ENCODE measurements at places on chromosomes 2 and 18.
A peak's percentile ranks its signal among the peaks of the same experiment; 100 is the strongest.

- DNase-seq = no peak
Measured at GRCh38 chr18:57749604-57749970, 53.5 kb downstream of the ATP8B1 start.

GRCh38 chr2:158716121-158716791 is 78.9 kb upstream of the DAPL1 start:
- no peak for DNase-seq

GRCh38 chr18:80009661-80010550 is 21.5 kb upstream of the TXNL4A start:
- no peak for DNase-seq

DNA sequence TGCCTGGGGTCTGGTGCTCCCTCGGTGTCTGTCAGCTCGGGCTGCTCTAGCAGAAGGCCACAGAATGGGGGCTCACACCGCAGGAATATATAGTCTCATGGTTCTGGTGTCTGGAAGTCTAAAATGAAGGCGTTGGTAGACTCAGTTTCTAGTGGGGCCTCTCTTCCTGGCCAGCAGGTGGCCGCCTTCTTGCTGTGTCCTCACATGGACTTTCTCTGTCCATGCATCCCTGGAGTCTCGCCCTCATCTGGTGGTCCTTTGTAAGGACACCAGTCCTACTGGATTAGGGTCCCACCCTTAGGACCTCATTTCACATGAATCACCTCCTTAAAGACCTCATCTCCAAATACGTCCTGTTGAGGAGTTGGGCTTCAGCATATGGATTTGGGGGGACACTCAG is 65.7 kb downstream of the RRM2 start:
- DNase-seq = no peak

- no peak for DNase-seq
Measured at GRCh38 chr2:111176388-111176787, 55.7 kb downstream of the BCL2L11 start.

DNA sequence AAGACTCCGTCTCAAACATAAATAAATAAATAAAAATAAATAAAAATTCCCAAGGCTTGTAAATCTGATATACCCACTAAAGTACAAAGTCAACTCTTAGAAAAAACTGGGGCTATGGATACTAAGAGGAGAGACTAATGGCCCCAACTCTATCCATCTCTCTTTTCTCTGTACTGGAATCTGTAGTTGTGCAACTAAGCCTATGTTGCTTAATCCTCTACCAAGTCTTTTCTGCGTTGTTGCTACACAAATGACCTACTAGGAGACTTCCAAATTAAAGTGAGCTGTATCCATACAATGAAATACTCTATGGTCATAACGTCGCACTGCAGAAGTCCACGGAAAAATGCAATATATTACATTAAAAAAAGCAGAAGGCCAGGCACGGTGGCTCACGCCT is 8.1 kb downstream of the MRPS5 start:
- DNase-seq = no peak

DNA sequence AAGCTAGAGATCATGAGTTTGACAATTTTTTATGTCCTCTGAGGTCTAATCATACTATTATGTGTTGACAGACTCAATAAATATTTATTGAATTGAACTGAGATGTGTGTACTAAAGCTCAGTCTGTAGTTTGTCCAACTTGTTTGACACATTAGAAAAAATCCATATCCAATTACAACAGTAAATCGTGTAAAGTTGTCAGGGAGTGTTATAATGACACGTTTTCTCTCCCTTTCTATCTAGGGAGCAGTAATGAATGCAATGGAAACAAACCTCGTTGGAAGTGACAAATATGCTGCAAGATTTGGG is 28.4 kb downstream of the ITGA4 start:
- no peak for DNase-seq

- no peak for DNase-seq
Measured at GRCh38 chr18:58013241-58014211, 30.5 kb upstream of the NEDD4L start.

GRCh38 chr2:9805435-9806297 is 37.6 kb upstream of the TAF1B start:
- DNase-seq = no peak

DNA sequence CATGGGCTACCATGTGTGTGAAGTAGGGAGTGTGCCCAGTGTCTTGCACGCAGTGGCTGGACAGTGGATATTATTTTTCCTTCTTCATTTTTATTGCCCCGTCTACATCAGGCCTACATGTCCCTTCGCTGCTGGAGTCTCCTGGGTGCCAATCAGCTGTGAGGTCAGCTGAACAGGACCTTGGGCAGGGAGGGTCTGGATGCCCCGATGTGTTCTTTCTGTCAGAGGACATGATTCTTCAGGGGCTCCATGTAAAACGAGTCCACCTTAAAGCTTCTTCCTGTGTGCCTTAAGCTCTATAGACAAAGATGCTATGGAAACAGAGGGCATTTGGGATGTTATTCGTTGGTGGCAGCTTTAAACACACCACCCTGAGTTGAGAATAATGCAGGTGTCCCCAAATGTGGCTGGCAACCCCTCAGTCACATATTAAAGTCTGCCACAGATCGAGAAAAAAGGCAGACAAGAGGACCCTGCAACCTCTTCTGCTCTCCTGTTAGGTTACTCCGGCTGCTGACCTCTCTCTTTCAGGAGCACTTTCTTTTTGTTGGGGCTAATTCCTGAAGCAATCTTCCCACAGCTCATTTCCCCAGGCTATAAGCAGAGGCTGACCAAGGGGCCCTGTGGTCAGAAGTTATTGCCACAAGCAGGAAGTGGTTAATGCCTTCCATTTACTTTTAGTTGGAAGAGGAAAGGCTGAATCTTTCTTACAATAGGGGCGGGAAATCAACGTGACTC is 20.0 kb downstream of the GREB1 start:
- DNase-seq = no peak

- DNase-seq = no peak
Measured at GRCh38 chr2:23788100-23788499, 138.8 kb downstream of the ATAD2B start.

DNA sequence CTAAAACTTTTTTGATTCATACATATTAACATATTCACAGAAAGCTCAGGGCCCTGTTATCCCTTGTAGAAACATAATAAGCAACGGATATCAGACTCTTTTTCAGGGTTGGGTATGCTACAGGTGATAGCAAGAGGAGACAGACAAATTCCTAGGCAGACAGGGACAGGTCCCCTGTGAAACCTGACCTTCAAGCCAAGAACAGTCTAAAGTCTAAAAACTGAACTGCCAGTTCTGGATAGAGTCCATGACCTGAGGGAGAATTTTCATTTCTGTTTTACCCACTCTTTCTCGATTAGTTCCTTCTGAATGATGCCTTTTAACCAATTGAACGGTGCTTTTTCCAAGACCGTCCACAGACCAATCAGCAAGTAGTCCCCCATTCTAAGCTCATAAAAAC is 54.2 kb downstream of the RIT2 start:
- no peak for DNase-seq

GRCh38 chr2:71896385-71897136 is 251.1 kb downstream of the CYP26B1 start:
- no peak for DNase-seq

DNA sequence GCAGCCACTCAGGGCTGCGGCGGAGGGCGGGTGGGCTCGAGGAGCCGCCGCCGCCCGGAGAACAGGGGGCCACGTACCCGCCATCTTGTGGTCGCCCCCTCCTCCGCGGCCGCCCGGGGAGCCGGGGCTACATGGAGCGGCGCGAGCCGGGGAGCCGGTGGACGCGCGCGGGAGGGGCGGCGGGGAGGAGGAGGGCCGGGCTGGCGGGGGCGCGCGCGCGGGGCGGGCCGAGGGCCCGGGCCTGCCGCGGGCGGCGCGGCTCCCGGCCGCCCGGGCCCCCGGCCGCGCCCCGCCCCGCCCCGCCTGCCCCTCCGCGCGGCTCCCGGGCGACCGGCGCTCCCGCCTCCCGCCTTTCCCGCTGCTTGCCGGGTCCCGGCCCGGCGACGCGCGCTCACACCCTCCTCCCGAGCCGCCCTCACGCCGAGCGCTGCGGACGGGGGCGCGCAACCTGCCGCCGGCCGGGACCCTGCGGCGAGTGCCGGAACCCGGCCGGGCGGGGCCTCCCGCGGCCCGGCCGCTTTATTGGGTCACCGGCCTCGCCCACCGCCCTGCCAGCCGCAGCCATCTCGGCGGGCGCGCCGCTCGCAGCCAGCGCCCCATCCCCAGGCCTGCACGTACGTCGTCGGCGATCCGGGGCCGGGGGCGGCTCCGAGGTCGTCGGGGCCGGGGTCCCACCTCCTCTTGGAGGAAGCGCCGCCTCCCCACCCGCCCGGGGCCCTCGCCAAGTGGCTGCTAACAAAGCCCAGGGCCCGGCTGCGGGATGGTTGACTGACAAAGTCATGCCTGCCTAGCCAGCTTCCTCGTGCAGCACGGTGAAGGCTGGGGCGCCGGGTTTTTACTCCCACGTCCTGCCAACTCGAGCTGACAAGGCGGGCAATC is at the start of gene PPP4R1:
Gene PPP4R1 (minus strand): TSS at position 159 of the 879 bp plus-strand sequence. CDS start 75 bp downstream, at position 84.
- peak; percentile 57 for DNase-seq

- DNase-seq = no peak
Measured at GRCh38 chr2:112143150-112143549, 5.0 kb downstream of the FBLN7 start.

GRCh38 chr2:138071720-138072719 is 107.7 kb downstream of the HNMT start:
- no peak for DNase-seq

DNA sequence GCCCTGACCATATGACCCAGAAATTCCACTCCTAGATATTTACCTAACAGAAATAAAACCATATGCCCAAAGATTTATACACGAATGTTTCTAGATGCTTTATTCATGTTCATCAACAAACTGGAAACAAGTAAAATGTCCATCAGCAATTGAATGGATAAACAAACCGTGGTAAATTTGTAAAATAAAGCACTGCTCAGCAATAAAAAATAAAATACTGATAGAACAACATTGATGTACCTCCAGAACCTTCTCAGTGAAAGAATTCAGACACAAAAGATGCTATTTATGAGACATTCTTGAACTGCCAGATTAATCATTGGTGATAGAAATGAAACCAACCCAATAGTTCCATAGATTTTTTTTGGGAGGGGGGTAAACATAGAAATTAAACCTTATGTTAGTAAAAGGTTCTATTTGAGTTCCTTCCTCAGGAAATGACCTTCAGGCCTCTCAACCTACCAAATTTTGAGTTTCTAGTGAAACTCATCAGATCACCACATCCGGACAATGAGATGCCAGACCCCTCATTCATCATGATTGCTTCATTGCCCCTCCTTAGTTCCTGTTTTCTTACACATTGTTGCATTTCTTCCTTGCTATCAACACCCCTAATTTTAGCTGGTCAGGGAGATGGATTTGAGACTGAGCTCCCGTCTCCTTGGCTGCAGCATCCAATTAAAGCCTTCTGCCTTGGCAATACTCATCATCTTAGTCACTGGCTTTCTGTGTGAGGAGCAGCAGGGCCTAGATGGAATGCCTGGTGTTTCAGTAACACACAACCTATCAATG is 203.5 kb downstream of the LPIN1 start:
- no peak for DNase-seq

- no peak for DNase-seq
Measured at GRCh38 chr2:160063271-160063670, 856 bp upstream of the PLA2R1 start.

GRCh38 chr2:164589522-164589921 is 31.8 kb downstream of the GRB14 start:
- no peak for DNase-seq

DNA sequence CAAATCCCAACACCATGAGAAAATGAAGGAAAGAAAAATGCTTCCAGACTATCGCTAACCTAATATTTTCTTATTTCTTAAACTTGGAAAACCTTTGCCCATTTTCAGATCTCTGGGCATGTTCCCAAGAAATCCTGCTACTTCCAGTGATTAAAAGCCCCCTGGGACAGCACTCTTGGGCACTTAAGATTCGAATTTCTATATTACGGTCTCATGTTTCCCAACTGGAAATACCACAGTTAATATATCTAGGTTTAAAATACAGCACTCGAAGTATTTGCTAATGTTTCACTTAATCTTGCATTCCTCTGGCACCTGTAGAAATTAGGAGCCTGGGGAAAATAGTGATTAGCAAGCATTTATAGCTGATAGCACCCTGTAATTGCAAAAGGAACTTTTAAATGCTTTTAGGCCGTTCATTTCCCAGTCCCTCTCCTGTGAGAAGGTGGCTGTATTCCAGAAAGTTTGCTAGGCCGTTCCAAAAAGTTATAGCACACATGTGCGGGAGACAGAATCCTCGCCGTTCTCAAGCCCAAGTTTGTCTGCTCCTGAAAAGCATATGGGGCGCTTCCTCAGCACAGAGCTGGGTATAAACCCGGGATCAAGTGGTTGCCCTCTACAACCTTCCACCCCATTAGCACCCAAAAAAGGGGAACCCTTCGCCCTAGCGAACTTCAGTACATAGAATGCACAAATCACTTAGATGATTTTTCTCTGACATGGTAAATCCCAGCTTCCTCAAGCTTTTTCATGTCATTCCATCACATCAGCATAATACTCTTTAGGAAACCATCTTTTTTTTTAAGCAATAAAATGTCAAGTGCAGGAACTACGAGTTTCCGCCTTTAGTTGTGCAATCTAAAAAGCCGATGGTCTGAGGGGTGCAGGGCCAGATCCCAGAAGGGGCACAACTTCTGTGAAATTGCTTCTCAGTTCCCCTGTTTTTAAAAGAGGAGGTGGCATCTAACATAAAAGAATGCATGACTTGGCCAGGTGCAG is 60.6 kb downstream of the DIPK1C start:
- DNase-seq = no peak

- no peak for DNase-seq
Measured at GRCh38 chr2:118223992-118224894, 136.0 kb downstream of the INSIG2 start.

GRCh38 chr2:168443818-168444217 is 12.3 kb upstream of the CERS6 start:
- DNase-seq = no peak

DNA sequence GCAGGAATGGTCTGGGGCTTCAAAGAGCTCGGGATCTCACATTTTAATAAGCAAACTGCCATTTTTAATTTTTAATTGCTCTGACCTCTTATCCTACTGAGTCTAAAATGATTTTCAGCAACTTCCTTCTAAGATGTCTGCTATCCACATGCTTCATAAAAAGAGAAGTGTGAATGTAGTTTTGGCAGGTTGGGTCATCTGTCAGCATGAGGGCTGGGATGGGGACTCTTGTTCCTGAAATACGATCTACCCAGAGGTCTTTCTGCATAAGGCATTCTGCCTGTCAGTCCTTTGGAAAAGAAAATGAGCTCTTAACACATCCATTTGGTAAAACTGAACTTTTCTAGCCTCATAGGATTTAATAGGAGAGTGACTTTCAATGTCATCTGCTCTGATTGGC is 252.8 kb upstream of the APCDD1 start:
- no peak for DNase-seq

- DNase-seq = no peak
Measured at GRCh38 chr2:174158003-174158402, 90.3 kb downstream of the OLA1 start.

- no peak for DNase-seq
Measured at GRCh38 chr2:185388226-185388625, 350.4 kb upstream of the FSIP2 start.

- DNase-seq = no peak
Measured at GRCh38 chr2:71878626-71879508, 268.8 kb downstream of the CYP26B1 start.

DNA sequence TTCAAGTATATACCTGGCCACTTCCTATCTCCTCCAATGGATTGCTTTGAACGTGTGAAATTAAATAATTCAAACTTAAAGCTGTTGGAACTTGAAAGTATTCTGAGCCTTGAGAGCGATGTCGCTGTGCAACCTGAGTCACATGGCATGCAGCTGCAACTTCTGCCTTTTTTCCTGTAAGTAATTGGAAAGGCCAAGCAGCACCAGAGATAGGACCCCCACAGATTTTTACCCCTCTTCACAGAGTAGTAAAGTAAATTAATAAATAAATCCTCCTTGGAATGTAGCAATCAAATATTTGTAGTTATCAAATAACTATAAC is 3.2 kb upstream of the RNF149 start:
- DNase-seq = no peak

- peak; percentile 57 for DNase-seq
Measured at GRCh38 chr2:29014811-29015421, 33.8 kb downstream of the TOGARAM2 start.
